Activated naive CD4-positive, alpha-beta T cell treated with anti-CD3 and anti-CD28 coated beads, Interleukin-2, amount 10 ng/mL, durations not matched to agents 7 days and 5 days (primary cell): ENCODE measurements at places on chromosomes 11 and 22.

DNA sequence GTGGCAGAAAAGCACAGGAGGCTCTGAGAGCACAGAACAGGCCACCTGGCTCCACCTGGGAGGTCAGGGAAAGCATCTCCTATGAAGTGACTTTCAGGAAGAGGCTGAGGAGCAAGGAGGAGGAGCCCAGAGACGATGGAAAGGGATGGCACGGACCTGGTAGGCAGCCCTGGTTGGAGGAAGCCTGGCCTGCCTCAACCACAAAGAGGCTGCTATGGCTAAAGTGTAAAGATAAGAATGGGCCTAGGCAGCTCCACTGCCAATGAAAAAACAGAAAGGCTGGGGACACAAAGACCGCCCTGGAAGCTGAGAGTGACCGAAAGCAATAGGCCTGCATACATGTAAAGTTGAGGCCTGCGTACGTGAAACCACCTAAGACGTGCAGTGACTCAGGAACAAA lies 31.2 kb upstream of the ETS1 start:
- no peak for DNase-seq

DNA sequence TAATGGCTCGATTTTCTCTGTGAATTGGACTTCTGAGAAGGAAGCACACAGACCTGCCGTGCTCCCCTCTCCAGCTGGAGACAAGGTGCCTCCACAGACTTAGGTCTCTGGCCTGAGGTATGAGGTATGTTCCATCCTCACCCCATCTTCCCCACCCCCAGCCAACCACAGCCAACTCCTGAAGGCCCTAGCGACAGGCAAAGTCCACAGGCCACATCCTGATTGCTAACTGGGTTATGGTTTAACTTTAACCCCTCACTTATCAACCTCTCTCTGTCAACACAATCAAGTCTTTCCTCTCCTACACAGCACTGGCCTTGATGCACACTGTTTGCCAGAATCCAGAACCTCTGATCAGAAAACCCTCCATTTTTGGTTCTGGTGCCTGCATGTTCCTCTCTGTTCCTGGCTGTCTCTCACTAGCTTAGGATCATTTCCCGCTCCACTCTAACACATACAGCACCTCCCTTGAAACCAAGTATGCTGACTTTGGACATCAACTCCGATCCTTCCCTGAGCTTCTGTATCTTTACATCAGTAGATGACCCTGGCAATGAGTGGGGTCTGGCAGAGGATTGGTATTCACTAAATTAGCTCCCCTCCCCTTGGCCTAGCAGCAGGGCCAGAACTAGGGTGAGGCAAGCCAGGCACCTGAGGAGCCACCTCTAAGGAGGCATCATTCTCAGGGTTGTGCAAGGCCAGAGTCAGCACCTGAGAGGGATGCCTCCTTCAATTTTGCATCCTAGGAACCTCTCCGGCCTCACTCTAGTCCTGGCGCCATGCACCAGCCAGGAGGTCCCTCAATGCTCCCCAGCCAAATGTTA lies 22.0 kb downstream of the JAML start:
- DNase-seq: peak; percentile 86

DNA sequence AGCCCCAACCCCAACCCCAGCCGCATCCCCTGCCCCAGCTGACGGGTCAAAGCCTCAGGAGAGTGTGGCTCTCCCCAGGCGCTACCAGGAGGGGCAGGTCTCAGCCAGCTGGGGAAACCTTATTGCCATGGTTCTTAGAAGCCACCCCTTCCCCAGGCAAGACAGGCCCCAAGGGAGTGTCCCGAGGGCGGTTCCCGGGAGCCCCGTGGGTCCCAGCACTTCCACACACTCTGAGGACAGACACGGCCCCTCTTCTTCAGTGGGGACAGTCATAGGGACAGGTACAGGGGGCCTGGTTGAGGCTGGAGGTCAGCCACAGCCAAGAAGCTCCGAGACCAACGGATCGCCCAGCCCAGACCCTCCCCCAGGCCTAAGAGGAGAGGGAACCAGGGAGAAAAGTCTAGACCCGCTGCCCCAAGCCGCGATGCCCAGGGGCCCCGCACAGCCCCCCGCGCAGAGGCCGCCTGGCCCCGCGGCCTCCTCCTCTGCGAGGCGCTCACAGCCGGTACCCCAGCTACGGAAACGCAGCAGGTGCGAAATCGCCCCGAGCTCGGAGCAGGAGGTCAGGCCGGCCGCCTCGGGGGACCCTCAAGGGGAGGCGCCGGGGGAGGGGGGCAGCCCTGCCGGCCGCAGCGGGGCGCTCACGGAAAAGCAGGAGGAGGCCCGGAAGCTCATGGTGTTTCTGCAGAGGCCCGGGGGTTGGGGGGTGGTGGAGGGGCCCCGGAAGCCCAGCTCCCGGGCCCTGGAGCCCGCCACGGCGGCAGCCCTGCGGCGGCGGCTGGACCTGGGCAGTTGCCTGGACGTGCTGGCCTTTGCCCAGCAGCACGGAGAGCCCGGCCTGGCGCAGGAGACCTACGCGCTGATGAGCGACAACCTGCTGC lies 2.6 kb downstream of the KLHDC7B start:
- DNase-seq: peak; percentile 80

DNA sequence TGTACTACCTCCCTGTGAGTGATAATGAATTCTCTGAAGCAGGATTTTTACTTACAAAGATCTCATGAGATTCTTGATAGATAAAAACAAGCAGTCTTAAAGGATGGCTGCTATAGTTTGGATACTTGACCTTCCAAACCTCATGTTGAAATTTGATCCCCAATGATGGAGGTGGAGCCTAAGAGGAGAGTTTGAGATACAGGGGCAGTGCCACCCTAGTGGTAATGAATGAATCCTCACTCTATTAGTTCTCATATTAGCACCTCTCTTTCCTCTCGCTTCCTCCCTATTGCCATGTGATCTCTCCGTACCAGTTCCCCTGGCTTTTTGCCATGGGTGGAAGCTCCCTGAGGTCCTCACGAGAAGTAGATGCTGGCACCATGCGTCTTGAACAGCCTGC lies 37.9 kb upstream of the OR8B8 start:
- DNase-seq: no peak

- no peak for DNase-seq
Observed at GRCh38 chr22:27660306-27660705, 141.2 kb downstream of the MN1 start.

GRCh38 chr11:34207487-34208180 lies 102.2 kb downstream of the NAT10 start:
- no peak for DNase-seq

DNA sequence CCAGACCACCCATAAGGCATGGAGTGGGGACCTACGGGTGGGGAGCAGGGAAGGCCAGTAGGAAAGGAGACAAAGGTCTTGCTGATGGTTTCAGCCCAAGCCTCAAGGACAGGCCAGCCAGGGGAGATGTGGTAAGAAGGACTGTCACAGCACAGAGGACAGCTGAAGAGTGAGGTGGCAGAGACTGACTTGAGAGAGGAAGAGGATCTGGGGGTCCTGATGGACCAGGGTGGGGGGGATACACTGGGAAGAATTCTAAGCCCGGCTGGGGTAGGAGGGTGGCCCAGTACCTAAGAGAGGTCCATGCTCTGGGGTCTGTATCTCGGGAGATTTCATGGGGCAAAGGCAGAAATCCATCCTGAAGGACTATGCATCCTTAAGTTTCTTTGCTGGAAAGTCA lies 66.1 kb upstream of the THY1 start:
- DNase-seq: peak; percentile 5

- no peak for DNase-seq
Observed at GRCh38 chr11:24872651-24873311, 375.9 kb downstream of the LUZP2 start.

DNA sequence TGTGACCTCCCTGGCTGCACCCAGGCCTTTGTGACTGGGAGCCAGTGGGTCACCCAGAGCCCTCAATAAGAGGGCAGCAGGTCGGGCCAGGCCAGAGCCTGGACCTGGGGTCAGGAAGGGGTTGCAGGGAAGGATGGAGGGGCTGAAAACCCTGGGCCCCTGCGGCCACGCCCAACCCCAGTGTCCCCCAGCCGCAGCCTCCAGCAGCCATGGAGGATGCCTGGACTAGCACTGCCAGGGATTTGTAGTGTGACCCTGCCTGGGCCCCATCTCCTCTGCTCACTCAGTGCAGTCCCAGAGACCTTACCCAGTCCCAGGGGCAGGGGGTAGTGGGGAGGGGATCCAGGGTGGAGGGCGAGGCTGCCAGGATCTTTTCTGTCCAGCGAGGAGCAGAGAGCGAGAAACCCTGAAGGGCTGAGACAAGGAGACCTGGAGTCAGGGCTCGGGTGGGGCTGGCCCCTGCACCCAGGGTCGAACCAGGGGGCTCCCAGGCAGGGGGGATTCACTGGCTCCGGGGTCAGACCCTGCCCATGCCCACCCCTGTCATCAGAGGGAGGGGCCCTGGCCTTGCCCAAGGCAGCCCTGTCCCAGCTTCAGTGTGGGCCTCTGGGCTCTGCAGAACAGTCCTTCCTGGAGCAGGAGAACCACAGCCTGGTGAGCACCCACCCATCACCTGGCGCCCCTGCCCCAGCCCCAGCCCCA lies 187.5 kb downstream of the IGLL1 start:
- no peak for DNase-seq

DNA sequence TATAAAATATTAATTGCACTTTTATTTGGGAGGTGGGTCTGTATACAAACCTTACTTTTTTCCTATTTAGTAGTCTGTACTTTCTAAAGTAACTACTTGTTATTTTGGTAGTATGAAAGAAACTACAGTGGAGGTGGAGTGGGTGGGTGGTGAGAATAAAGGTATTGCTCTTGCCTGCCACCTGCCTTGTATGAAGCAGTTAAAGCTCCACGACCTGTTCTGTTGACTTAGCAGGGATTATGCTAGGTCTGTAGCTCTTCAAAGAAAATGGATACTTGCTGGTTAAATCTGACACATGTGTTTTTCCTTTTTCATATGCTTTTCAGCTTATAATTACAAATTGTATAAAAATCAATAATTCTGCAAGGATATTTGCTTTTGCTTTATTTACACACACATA lies 111.9 kb downstream of the EHF start:
- DNase-seq: no peak

GRCh38 chr11:85590848-85591483 lies 36.2 kb downstream of the DLG2 start:
- DNase-seq: no peak

DNA sequence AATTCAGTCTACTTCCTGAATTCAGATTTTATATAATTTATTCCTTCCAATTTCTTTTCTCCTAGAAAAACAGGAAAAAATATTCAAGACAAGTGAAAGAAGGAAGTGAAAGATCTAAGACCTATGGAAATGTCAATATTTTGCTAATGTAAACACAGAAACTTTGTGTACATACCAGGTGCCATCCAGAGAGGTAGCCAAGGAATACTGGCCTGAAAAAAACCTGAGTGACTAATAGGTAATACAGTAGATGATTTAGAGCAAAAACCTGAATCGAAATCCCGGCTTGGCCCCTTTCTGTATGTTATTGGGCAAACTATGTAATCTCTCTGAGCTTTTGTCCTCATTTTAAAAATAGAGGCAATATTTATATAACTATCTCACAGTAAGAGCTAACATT lies 59.2 kb upstream of the FSHB start:
- no peak for DNase-seq

DNA sequence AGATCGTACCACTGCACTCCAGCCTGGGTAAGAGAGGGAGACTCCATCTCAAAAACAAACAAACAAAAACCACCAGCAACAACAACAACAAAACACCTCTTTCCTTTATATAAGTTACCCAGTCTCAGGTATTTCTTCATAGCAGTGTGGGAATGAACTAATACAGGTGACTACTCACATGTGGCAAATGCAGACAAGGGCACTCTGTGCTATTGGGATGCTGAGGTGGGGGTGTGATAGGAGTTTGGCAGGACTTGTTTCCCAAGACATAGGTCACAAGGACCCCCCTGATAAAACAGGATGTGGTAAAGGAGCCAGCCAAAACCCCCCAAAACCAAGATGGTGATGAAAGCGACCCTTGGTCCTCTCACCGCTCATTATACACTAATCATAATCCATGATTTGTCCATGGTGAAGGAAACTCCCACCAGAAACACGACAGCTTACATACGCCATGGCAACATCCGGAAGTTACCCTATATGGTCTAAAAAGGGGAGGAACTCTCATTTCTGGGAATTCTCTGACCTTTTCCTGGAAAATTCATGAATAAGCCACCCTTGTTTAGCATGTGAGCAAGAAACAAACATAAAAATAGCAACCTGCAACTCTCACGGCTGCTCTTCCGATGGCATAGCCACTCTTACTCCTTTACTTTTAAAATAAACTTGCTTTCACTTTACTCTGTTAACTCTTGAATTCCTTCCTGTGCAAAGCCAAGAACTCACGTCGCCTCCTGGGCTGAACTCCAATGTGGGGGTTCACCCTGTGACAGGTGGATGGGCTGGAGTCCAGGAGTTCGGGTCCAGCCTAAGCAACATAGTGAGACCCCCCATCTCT lies 18.8 kb upstream of the INCENP start:
- DNase-seq: peak; percentile 55

GRCh38 chr11:103928040-103928801 lies 108.2 kb upstream of the DDI1 start:
- DNase-seq: no peak

DNA sequence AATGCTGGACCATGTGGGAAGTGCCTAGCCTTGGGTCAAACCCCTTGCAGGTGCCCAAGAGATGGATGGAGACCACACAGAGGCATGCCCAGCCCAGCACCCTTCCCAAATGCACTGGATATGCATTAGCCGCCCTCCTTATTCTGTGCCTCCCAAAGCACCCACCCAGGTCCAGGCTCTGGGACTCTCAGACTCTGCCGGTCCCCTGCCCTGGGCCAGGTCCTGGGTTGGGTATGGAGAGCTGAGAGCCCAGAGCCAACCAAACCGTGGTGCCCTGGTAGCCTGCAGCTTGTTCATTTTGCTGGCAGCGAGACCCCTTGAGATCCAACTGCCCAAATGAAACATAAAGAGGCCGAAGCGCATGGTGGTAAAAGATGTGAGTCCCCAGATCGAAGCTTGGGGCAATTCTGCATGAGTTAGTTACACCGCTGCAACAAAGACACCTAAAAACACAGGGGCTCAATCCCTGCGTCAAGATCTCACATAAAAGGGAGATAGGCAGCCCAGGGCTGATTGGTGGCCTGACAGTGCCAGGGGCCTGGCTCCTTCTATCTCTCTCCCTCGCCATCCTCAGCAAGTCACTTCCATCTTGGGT lies 61.5 kb downstream of the MYEOV start:
- peak; percentile 5 for DNase-seq

DNA sequence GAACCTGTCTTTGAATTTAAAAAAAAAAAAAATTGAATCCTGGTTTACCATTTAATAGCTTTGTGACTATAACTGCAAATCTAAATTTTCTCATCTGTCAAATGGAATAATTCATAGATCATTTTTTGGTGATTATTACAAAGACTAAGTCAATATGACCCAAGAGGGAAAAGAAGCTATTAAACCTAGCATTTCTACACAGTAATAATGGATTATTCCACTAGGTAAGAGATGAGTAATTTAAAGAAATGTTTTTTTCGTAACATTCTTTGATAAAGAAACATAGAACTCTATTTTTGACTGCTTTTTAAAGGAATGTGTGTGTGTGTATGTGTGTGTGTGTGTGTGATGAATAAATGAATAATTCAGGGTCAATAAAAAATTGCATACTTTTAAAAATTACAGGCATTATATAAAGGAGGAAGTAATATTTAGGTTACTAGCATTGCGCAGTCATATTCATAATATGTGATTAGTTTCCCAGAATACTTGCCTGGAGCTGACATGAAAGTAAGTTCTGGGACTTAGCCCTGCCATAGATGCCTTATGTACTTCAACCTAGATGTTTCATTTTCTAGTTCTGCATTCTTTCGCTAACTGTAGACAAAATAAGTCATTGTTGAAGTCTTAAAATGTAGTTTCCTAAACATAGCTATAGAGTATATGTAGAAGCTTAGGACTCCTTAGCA lies 72.9 kb downstream of the TMEM135 start:
- DNase-seq: no peak
